ENCODE measurements at places on chromosomes 6 and 20. TPM values are rescaled to one million over a fixed set of nuclear protein-coding genes. Genes with fewer than 3 reads are reported as not detected.

- DNase-seq = no peak
Measured at GRCh38 chr20:22536956-22537756, 47.2 kb downstream of the FOXA2 start.

The LY6G6D gene
- not detected for total RNA-seq

GRCh38 chr20:684676-685319, 9.2 kb upstream of the SCRT2 start:
- DNase-seq = no peak

DNA sequence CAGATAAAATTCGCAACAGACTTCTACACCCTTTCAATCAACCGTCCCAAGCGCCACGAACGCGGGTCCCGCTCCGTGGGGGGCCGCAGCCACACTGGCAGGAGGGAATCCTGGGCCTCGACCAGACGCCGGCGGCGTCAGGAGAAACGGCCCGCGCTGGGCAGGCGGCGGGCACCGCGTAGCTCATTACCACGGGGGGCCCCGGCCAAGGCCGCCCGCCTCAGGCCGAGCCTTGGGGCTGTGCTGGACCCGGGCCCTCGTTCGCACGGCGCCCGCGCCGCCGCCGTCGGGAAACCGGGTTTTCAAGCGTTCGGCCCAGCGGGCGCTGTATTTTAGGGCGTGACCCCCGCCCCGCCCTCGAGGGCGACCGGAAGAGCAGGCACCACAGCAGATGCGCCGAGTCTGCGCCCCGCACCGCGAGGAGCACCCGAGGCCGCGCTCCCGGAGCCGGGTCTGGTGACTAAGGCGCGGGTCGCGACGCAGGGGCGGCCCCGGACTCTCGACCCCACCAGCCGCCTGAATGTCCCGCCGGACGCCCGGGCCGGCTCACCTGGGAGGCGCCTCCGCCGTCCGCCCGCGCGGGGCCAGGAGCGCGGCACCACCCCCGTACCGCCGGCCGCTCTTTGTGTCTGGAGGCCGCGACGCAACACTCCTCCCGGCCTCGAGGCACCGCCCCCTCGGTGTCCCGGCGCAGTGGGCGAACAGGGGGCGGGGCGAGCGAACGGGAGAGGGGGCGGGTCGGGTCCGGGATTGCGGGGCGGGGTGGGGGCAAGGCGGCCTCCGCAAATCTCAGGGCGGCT, at the start of gene NINL:
TSS of gene NINL (minus strand) at position 627 of the 800 bp plus-strand sequence. CDS start 58,944 bp downstream, outside the sequence.
- peak; percentile 87 for DNase-seq

GRCh38 chr6:36224918-36225461, 28.4 kb downstream of the BRPF3 start:
- no peak for DNase-seq

The SIM1 gene
- 2.4 TPM for total RNA-seq

- DNase-seq = no peak
Measured at GRCh38 chr6:115947966-115948541, 112.6 kb downstream of the FRK start.

DNA sequence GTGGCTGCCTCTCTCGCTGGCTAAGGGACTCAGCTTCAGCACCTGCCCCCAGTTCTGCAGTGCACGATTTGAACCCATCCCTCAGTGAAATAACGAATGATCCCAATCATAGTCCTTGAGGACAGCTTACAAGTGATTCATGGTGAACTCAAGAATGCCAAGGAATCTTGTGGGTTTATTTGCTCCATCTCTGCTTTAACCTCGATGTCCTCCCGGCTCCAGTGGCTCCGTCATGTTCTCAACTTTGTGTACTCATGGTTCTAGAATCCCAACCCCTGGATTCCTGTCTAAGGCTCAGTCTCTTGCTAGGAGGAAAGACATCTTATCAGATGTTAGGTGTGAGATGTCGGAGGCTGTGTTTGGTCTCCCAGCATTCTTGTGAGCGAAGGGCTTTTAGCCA, 29.0 kb upstream of the GTSF1L start:
- DNase-seq = no peak

DNA sequence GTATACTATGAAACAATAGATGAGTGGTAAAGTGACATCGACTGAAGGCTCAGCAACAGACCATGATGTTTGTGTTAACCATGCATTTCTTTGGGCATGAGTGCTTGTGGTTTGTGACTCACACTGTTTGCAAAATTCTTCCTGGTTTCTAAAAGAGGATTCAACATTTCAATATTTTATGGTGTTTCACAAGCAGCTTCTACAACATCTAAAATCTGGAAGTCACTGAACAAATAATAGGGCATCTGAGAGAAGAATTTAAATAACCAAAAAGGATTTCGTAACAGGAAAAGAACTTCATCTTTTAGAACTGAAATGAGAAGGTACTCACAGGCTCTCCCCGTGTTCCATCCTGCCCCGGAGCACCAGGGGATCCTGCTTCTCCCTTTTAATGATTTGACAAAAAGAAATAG, 146.2 kb downstream of the COL21A1 start:
- DNase-seq = no peak

The PSORS1C2 gene
- total RNA-seq = not detected

DNA sequence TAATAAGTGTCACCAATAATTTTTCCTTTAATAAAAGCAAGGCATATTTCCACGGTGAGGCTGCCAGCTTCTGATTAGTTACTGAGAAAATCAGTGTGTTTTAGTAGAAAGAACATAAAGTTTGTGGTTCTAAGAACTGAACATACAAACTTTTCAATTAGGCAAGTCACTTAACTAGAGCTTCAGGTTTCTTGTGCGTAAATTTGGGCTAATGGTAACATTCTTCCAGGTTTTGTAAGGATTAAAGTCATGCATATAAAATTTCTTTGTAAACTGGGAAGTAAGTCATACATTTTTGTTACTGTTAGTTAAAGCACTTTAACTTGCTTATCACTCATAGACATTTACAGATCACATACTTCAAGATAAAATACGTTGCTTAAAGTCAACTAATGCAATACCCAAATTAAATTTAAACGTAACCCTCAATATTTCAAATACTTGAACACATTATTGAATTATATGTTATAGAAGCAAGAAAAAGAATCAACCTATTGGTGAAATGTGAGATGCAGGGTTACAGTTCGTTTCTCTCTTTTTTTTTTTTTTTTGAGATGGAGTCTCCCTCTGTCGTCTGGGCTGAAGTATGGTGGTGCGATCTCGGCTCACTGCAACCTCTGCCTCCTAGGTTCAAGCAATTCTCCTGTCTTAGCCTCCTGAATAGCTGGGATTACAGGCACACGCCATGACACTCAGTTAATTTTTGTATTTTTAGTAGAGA, 327.3 kb upstream of the NOX3 start:
- DNase-seq = no peak

DNA sequence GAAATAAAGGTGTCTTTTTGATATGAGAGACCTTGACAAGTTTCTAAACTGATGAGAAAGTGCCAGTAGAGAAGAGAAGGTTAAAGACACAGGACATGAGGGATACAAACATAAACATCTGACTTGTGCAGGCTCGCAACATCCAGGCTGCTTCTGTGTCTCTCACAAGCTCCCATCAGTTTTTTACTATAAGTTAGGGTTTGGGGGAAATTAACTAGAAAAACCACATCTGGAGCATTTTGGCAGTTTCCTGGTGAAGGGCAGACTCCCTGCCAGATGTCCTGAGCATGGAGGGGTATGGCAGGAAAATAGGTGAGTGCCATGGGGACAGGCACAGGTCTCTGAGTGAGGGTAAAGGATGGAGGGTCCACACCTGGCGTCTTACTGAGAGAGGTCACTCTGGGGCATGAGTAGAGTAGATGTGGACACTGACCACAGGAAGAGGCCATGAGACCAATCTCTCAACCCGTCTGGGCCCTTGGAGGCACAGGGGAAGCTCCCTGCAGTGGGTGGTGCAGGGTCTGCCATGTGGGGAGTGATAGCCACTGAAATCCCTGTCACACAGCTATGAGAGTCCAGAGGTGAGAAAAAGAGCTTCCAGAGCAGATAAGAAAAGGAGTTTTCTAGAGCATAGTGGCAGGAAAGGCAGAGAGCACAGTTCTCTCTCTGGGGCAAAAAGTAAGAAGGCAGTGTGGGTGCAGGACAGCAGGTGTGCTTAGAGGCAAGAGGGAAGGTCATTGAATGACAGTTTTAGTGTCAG, 193.3 kb upstream of the SYNDIG1 start:
- DNase-seq = no peak

- no peak for DNase-seq
Measured at GRCh38 chr20:1788044-1788443, 107.2 kb upstream of the SIRPA start.

The SALL4 gene
- 0.41 TPM for total RNA-seq

DNA sequence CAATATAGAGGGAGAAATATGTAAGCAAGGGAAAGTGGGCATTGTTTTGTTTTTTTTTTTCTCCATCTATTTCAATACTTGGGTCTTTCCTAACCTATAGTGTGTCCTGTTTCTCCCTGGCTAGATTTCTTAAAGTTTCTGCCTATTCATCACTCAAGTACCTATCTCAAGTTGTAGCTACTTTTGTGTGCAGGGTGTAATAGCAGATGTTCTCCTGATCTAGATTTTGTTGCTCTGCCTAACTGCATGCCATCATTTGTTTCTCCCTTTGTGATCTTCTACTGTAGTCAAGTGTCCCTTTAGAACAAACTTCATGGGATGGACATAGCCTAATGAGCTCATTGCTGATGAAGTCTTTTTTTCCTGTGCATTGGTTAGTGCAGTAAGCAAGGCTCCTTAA, 45.8 kb downstream of the TOP1 start:
- DNase-seq = no peak

The STAU1 gene
- total RNA-seq = 47.4 TPM

The C6orf132 gene
- total RNA-seq = 8.5 TPM

The RSPH4A gene
- 0.62 TPM for total RNA-seq

- DNase-seq = peak; percentile 42
Measured at GRCh38 chr6:139982652-139983295, 608.3 kb upstream of the CITED2 start.

- peak; percentile 69 for DNase-seq
Measured at GRCh38 chr20:461254-462198, 807 bp downstream of the TBC1D20 start.

GRCh38 chr6:118220429-118221128, 313.5 kb downstream of the SLC35F1 start:
- DNase-seq = no peak

The MUC21 gene
- total RNA-seq = 6.9 TPM

DNA sequence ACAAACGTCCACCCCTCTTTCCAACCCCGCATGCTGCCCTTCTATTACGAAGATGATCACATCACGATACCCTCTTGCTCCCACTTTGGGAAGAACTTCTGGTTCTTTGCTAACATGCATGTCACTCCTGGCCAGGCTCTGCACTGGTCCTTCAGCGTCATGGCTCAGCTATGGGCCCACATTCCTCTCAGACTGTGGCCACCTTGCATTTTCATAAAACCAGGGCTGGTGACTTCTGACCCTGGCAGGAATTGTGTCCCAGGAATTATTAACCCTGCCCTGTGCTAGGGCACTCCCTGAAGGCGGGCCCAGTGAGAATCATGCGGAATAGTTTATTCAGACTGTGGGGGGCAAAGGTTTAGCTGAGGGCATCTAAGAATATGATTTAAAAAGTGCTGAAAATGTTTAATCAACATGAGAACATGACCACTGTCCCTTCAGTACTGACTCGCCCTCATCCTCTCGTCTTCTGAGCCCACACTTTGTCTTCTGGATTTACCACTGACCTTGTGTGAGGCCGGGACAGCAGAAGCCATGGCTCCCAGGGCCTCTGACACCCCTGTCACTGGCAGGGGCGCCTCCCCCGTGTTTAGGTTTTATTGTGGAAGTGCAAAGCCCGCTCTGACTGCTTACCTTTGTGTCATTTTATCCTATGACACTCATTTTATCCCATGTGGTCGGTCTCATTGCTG, 38.1 kb upstream of the THBS2 start:
- no peak for DNase-seq

The GRIK2 gene
- 3.1 TPM for total RNA-seq

- no peak for DNase-seq
Measured at GRCh38 chr6:65299236-65299635, 407.8 kb downstream of the EYS start.

The CALHM6 gene
- not detected for total RNA-seq

DNA sequence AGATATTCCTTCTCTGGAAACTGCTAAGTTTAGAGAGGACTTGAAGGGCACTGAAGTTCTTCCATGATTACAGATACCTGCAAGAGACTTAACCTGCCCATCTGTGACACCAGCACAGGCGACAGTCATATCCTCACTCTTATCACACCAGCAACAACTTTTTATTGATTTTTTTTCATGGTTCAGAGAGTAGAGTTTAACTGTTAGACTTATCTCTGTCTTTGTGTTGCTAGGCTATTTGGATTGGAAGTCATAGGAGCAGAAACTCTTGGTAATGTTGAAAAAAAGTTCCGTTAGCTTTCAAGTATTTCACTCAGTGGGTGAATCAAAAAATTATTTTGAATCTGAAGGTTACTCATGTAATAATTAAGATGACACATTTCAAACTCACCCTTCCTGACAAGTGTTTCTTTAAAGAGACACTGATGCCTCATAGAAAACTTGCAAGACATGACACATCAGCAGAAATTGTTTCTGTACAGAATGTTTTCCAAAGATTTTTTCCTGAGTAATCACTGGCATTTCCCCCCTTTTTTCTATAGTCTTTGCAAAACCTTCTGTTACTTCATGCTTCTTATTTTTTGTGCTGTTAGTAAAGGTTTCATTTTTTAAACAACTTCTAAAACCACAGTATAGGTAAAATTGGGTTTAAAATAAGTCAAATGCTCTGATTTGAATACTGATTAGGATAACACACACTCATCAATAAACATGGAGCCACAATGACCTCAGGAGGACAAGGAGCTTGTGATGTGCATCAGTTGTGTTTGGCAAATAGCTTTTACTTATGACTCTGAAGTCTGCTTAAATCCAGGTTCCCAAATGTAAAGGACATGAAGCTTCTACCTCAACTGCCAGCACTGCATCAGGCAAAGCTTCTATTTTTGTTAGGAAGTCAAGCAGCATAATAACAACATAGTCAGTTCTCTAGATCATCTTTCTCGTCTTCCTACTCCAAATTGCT, 252.9 kb upstream of the MAN1A1 start:
- no peak for DNase-seq

The SLC22A16 gene
- 1.3 TPM for total RNA-seq
